Gastrocnemius medialis (tissue), 4 donors: ENCODE measurements at places on chromosomes 12 and 14.
A peak's percentile ranks its signal among the peaks of the same experiment; 100 is the strongest.

DNA sequence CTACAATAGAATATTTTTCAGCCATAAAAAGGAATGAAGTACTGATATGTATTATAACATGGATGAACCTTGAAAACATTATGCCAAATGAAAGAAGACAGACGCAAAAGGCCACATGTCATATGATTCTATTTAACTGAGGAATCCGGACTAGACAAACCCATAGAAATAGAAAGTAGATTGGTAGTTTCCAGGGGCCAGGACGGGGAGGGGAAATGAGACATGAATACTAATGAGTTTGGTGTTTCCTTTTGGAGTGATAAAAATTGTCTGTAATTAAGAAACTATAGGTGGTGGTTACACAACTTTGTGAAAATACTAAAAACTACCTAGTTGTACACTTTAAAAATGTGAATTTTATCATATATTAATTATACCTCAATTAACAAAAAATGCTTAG is 247.6 kb downstream of the BCAT1 start:
- no peak for DNase-seq

DNA sequence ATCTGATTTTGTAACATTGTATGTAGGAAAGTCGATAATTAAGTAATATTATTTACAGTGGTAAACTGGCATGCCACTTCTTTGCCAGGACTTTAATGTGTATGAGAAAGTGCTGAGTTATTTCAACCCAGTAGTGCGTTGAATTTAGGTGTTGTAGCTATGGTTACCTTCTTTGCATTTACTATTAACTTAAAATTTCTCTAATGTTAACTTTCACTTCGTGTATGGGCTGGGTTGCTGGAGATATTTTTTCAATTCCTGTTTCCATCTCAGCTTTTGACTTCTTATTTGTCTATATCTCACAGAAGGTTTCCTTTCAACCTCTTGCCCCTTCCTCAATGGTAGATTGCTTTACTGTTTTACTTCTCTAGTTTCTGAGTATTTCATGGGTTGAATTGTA is 1345.6 kb downstream of the FSCB start:
- no peak for DNase-seq

DNA sequence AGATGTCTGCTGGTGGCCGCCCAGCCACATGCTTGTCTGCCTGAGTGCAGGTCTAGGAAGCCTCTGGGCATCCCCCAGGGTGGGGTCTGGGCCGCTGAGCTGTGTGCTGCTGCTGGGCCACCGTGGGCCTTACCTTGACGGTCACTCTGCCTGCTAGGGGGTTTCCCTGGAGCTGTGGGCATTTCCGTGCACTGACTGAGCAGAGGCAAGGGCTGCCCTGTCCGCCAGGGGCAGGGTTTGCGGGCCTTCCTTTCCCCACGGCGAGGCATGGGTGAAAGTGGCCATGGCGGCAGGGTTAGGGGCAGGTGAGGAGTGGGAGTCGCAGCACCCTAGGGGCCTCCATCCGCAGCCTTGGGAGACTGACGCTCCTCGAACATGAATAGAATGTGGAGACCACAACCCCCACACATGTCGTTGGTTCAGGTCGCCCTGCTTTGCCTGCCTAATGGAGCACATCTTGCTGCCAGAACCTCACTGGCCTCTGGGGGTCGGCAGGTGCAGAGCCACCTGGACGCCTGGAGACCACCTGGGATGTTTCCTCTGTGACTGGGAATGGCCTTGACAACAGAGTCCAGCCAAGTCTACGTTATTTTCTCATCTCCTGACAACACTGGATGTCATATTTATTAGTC is 2.5 kb downstream of the ZBTB42 start:
- no peak for DNase-seq

- DNase-seq: peak; percentile 86
These were observed 487 bp downstream of the TINF2 start for GRCh38 chr14:24241829-24242443.

GRCh38 chr12:124896461-124896860 is 18.0 kb downstream of the UBC start:
- no peak for DNase-seq

DNA sequence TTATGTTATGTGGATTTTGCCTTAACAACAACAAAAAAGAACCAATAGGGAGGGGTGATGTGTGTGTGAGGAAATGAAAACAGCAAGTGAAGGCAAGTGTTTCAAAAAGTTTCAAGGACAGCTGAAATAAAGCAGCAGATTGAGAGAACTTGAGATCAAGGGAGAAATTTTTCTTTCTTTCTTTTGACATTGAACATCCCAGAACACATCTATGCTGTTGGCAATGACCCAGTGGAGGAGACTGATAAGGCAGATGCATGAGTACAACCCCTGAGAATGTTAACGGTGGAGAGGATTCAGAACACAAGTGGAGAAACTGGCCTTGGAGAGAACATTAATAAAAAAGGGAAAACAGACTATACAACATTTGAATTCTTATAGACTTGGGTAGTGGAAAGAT is 2.9 kb downstream of the LLPH start:
- DNase-seq: no peak

DNA sequence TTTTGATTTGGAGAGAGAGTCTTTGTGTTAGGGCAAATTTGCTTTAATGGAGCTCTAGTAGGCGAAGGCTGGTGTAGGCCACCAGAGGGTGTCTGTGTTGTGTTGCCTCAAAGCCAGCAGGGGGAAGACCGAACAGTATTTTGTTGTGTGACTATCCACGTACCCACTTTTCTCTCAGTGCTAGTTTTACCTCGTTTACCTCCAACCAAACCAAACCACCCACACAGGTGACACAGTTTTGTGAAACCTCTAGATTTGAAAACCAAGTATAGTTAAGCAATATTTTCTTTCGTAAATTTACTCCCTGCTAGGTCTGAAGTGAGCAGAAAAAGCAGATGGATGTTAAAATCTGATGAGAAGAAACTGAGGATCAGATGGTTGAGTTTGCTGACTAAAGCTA is 36.3 kb upstream of the NPFF start:
- peak; percentile 19 for DNase-seq

GRCh38 chr14:24247422-24247821 is 5.0 kb upstream of the TINF2 start:
- DNase-seq: no peak

DNA sequence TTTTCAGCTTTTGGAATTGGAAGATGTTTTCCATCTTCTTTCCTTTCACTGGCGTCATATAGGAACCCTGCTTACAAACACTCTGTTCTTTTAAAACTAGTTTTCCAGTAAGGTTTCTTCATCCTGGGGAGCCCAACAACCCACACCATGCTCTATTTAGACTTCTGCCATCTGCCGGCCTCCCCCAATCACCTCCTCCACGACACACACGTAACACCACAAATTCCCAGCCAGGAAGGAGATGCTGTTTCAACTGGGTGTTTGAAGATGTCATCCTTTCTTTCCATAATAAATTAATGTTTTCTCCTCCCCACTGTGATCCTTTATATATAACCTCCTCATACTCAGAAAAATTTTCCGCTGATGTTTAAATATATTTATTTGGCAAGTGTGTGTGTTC is 231.4 kb upstream of the DDHD1 start:
- no peak for DNase-seq

DNA sequence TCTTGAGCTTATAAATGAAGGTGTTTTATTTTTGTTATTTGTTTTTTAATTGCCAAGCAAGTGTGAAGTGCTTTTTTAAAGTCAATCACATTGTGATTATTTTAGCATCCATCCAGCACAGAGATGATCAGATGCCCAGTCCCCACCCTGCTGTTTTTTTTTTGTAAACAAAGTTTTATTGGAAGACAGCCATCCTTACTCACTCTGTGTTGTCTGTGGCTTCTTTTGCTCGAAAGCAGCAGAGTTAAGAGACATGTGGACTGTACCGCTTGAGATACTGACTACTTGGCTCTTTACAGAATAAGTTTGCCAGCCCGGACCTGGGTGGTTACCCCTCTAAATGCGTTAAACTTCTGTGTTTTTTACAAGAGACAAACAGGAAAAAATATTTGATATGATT is 30.9 kb upstream of the AMN start:
- DNase-seq: no peak

DNA sequence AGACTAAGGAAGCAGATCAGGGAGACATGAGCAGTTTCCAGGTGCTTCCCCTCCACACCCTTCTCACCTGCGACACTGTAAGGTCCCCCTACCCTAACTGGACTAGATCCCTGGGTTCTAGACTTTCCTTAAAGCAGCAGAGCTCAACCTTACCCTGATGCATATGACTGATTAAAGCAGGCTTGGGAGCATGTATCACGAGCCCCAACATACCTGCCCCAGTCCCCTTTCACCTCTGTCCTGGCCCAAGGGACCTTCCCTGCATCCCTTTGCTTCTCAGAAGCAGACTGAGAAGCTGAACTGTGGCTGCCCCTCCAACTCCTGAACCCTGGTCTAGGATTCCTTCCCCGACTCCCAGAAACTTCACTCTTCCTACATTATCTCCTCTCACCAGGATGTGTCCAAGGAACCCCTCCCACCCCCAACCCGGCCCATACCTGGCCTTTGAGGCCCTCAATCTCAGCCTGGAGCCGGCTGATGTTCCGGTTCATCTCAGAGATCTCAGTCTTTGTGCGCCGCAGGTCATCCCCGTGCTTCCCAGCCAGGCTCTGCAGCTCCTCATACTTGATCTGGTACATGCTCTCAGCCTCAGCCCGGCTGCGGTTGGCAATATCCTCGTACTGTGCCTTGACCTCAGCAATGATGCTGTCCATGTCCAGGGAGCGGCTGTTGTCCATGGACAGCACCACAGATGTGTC is 5.4 kb downstream of the KRT8 start:
- no peak for DNase-seq

- peak; percentile 10 for DNase-seq
These were observed 411.9 kb downstream of the FUT8 start for GRCh38 chr14:65824285-65824977.

- DNase-seq: no peak
These were observed 6.0 kb upstream of the RFX4 start for GRCh38 chr12:106576848-106577247.

GRCh38 chr12:89185181-89185580 is 167.1 kb downstream of the DUSP6 start:
- DNase-seq: no peak
